ENCODE measurements at places on chromosomes 1 and 21.
A peak's percentile ranks its signal among the peaks of the same experiment; 100 is the strongest.

DNA sequence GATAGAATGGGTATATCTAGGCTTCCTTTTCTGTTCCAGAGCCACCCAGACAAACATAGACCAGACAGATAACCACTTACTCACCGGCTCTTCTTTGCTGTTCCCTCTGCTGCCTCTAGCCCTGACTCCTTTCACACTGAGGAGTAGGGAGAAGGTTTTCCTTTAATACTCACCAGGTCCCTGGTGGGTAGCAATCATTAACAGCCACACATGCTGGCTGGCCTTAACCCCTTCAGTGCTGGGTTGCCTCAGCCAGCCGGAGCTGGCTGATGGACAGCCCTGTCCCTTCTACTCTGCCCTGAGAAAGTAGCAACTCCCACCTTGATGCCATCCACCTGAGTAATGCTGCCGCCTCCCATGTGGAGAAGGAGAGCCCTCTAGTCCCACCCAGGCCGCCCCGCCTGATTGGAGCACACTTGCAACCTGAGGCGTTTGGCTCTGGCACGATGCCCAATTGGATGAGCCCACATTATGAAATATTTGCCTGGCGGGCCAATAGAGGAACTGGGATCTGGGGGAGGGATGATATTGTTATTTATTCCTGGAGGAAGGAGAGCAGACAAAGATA is 71.6 kb downstream of the PLEKHA6 start:
- no peak for DNase-seq

GRCh38 chr21:45726438-45726837 is 82.9 kb downstream of the PCBP3 start:
- DNase-seq = no peak

- DNase-seq = no peak
Observed at GRCh38 chr1:17162941-17163340, 42.0 kb upstream of the PADI1 start.

GRCh38 chr1:109990302-109990653 is 5.7 kb downstream of the AHCYL1 start:
- DNase-seq = no peak

DNA sequence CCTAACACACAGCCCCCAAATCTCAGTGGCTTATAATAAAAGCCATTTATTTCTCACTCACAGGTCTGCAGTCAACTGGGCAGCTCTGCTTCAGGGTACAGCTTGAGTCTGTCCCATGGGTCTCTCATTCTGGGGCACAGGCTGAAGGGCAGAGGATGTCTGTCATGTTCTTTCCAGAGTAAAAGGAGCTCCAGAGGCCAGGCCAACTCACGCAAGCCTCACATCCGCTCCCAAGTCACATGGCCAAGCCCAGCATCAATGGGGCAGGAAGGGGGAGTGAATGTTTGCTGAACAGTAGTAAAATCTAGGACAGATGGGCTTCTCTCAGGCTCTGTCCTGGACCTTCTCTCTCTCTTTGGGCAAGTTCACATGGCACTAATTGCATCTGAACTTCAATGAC is 7.1 kb upstream of the SSBP3 start:
- peak; percentile 52 for DNase-seq

DNA sequence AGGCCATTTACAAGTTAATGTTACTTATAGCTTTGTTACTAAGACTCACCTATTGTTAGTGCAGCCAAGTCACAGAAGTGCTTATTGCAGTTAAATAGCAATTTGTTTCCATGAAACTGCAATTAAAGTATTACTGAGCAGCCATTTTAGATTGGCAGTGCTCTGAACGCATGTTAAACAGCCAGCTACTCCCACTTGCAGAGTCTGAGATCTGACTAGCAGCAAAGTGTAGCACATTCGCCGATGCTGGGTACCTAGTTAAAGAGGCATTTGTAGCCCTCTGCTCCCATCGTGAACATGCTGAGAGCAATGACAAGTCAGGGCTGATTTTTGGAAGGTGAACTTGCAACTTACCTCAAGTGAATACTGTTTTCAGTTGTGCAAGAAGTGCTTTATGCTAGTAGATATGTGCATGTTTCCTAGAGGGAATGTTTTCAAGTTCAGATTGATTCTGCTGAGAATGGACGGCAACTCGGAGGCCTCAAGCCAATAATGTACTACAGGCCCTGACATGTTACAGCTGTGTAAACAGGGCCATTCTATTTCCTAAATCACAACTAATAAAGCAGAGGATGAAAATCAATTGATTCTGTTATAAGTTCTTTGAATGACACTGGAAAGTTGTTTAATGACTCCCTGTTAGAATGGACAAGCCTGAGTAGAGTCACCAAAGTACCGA is 19.8 kb downstream of the LMO4 start:
- DNase-seq = no peak

- no peak for DNase-seq
Observed at GRCh38 chr1:218493986-218494385, 148.8 kb downstream of the TGFB2 start.

GRCh38 chr21:46626536-46626935 is 8.9 kb upstream of the PRMT2 start:
- DNase-seq = no peak

- no peak for DNase-seq
Observed at GRCh38 chr1:78045926-78046778, at the start of gene GIPC2. GIPC2 (plus strand) TSS chr1:78045966; CDS start chr1:78046095, 129 bp downstream.

DNA sequence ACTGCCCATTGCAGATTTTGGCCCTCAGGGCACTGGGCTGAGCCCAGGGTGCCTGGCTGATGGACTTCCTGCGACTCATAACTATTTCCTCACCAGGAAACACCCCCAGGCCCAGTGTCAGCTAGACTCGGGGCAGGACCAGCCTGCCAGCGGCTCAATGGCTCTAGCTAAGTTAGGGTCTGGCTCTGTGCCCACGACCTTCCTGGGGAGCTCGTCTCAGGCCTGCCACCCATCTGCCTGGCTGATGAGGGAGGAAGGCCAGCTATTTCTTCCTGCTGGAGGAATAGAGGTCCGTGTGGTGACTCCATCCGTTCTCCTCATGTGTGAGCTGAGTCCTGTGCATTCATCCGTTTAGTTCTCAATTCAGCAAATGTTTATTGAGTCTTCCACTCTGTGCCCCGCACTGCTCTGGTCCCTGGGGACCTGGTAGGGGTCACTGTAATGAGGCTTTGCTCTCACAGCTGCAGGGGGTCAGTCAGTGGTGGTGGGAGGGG is 44.5 kb downstream of the KIRREL1 start:
- no peak for DNase-seq

GRCh38 chr1:223429313-223429731 is 36.1 kb downstream of the CCDC185 start:
- DNase-seq = no peak

DNA sequence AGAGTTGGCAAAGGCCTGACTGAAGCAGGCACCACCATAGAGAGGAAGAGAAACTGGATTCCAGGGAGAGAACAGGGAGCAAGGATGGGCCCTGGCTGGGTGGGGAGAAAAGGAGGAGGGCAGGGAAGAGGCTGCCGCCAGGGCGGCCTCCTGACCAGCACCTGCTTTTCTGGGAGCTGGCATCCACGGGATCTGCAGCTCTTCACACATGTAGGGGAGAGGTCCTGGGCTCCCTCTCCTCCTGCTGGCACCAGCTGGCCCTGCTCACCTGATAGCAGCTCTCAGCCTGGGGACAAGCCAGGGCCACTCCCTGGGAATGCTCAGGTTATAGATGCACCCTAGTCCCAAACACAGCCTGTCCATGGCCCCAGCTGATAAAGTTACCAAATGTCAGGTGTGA is 39.9 kb downstream of the TEX35 start:
- DNase-seq = no peak

GRCh38 chr1:235907187-235907896 is 40.6 kb upstream of the LYST start:
- DNase-seq = no peak

- no peak for DNase-seq
Observed at GRCh38 chr1:110945626-110946025, 18.1 kb downstream of the LRIF1 start.

DNA sequence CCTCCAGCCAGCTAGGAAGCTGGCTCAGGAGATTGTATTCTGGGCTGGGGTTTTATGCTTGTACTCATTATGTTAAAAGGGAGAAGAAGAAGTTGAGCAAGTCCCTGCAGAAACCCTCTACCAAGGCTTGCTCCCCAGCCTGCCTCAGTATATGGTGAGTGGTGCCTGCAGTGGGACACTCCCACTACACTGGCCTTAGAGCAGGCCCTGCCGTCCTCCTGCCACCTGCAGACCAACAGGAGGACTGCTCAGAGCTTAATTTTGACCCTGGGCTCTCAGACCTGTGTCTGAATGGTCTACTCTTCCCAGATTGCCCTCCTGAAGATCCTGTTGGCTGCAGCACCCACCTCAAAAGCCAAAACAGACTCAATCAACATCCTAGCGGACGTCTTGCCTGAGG is 13.0 kb downstream of the STRIP1 start:
- no peak for DNase-seq

DNA sequence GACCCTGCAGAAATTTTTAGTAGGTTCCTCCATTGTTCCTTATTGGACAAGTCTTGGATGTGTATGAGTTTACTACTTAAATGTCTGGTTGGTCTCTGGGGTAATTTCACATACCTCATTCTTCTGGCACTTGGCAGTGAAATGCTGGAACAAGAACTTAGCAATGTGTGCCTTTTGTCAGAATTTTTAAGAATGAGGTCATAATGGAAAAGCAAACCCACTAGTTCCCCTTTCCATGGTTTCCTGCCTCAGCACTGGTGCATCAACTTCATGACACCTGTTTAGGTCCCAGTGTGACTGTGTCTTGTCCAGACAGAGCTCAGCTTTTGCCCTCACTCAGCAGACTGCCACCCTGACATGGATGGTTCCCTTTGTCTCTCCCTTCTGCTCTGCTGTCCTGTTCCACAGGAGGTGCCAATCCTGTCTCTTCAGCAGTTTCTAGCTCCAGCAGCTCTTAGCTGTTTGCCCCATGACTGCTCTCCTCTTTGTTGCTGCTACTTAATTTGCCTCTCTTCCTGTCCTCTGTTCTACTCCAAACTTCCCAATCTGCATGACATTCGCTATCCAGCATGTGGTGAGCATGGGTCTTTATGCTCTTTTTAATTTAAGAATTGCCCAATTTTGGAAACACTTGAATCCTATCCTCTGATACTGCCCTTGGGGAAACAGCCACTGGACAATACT is 135.6 kb downstream of the CYYR1 start:
- DNase-seq = no peak

DNA sequence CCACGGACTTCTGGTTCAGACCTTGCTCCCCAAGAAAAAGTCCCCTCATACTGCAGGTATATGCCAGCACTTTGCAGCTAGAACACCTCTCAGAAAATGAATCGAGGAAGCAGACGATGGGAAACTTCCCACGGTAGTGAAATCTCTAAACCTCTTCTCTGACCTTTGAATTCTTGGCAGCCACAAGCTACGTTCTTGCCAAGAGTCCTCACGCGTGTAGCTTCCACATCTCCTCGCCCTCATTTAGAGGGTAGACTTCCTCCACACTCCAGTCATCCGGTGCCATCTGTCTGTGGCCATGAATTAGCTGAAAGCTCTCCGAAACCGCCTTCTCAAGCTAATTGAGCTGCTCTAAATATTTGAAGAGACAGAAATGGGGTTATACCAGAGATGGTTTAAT is 127.8 kb downstream of the RGS7 start:
- DNase-seq = peak; percentile 26

GRCh38 chr1:10694633-10695627 is 101.5 kb downstream of the CASZ1 start:
- DNase-seq = peak; percentile 73

GRCh38 chr1:174572771-174573170 is 125.0 kb downstream of the GPR52 start:
- DNase-seq = no peak

DNA sequence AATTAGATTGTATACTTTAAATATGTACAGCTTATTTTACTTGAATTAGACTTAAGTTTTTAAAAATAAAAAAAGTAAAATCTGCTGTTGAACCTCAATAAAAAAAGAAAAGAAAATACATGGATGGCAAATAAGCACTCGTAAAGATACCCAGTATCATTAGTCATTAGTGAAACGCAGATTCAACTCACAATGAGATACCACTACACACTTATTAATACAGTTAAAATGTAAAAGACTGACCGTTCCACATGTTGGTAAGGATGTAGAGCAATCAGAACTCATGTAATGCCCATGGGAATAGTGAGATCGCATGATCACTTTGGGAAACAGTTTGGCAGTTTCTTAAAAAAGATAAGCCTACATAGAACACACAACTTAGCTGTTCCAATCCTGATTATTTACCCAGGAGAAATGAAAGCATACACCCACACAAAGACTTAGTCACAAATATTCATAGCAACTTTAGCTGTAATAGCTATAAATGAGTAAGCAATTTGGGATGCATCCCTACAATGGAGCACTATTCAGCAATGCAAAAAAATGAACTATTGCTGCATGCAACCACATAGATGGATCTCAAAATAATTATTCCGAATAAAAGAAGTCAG is 7.3 kb downstream of the SH2D1B start:
- no peak for DNase-seq

DNA sequence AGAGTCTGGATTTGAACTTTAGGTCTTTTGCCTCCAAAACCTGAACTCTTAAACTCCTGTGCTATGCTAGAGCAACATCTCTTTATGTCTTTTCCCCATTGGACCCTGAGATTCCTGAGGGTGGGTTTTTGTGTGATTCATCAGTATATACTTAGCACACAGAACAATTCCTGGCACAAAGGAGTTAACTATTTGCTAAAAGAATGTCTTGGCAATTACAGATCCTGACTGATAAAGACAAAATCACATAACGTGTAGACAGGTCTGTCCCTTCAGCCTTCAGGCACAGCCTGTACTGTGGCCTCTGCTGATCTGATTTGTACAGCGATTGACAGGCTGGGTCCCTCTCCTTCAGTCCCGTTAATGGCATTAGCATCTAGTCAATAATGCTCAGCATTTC is 162.4 kb upstream of the BEND5 start:
- DNase-seq = no peak
